ENCODE measurements at places on chromosomes 13 and 19.
A peak's percentile ranks its signal among the peaks of the same experiment; 100 is the strongest.

- DNase-seq, result no peak
Measured at GRCh38 chr13:33452873-33453517, 167.4 kb upstream of the STARD13 start.

DNA sequence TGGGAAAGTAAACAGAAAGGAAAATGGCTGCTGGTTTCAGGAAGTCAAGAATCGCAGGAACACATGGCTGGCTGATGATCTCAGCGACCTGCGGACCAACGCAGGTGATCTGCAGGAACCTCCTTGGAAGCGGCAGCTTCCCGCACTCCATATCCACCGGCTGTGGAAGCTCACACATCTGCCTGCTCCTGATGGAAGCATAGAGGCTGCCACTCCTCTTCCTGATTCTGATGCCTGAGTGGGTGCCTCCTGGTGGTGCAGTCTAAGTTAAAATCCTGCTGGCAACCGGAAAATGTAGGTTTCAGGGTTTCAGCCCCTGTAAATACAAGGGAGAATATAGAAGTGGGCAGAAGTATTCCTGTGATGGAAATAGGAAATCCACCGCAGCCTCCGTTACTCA, 75.5 kb downstream of the TNFSF13B start:
- no peak for DNase-seq

DNA sequence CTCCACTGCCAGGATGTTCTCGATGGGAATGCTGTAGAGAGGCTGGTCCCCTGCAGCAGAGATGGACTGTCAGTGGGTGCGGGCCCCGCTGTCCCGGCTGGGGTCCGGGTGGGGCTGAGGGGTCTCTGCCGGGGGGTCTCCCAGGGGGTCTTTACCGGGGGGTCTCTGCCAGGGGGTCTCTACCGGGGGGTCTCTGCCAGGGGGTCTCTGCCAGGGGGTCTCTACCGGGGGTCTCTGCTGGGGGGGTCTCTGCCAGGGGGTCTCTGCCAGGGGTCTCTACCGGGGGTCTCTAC, 25.7 kb upstream of the C13orf46 start:
- no peak for DNase-seq

GRCh38 chr13:23828866-23829265, 60.3 kb downstream of the MIPEP start:
- DNase-seq, result no peak

GRCh38 chr19:42254089-42254849, 659 bp downstream of the ERF start:
- DNase-seq, result peak; percentile 67

- no peak for DNase-seq
Measured at GRCh38 chr13:19658831-19659230, 25.4 kb downstream of the MPHOSPH8 start.

GRCh38 chr19:8469613-8470368, 25.0 kb downstream of the HNRNPM start:
- DNase-seq, result no peak

- no peak for DNase-seq
Measured at GRCh38 chr19:30391554-30392551, 19.7 kb downstream of the ZNF536 start.

DNA sequence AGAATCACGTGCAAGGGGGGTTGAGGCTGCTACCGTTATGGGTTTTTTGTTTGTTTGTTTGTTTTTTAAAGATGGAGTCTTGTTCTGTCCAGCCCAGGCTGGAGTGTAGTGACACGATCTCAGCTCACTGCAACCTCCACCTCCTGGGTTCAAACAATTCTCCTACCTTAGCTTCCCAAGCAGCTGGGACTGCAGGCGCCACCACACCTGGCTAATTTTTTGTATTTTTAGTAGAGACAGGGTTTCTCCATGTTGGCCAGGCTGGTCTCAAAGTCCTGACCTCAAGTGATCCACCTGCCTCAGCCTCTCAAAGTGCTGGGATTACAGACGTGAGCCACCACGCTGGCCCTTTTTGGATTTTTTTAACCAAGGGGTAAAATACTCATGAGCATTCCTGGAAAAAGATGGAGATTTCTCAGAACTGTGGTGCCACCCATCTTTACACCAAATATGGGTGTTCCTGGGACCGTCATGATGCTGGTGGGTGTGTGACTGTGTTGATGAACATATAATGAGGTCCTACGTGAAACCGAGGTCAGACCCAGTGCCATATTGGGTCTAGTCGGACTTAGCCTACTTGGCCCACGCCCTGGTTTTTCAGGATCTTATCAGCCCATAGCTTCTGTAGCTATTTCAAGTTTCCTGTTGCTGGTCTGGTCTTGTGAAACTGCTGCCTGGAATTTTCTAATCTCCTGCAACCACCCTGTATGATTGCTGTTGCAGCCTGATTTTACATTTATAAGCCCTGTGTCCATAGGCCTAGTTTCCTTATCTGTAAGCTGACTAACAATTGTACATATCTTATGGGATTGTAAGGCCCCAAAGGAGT, 6.2 kb downstream of the PPP1R15A start:
- DNase-seq, result peak; percentile 59

- DNase-seq, result no peak
Measured at GRCh38 chr19:42169486-42170413, 37.5 kb upstream of the POU2F2 start.

DNA sequence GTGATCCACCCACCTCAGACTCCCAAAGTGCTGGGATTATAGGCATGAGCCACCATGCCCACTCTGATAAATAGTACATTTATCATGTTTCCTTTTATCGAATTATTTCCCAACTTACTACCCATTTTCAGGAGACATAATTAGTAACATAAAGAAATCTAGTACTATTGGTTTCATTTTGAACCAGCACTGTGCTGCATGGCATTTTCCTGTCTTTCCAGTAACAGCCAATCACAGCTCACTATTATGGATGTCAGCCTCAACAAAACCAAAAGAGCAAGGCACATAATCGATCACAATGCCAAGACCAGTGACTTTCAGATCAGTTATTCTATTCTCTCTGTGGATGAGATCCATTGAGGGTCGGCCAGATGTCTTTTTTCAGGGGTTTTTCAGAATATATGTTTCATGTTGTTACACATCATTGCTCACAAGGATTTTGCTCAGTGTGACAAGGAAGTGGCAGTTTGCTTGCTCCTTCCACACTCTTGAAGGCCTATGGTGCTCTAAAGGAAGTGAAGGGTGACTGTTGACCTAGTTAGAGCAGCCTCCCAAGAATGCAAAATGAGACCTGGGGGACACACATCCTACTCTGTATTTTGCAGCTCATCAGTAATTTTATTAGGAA, 233.4 kb downstream of the KCNRG start:
- peak; percentile 19 for DNase-seq

GRCh38 chr13:32587811-32588170, 1.5 kb downstream of the PDS5B start:
- peak; percentile 16 for DNase-seq
